ENCODE measurements at places on chromosomes 2 and 18.

- no peak for DNase-seq
These were observed 104.1 kb upstream of the TRIB2 start for GRCh38 chr2:12612671-12613070.

DNA sequence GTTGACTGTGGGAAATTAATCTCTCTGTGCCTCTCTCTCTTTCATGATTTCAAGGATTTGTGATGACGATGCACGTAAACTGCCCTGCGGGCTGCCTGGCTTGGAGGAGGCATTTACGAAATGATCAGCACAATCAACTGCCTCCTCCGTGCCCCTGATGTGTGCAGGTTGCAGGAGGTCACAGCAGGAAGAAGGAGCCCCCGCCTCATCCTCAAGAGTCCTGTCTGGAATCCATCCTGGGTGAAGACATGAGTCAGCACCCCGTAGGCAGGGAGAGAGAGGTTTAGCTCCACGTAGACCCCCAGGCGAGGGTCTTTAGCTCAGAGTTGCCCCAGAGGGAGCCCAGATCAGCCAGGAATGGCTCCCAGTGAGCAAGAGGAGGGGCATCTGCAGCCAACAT lies 17.1 kb upstream of the TEX51 start:
- peak; percentile 13 for DNase-seq

DNA sequence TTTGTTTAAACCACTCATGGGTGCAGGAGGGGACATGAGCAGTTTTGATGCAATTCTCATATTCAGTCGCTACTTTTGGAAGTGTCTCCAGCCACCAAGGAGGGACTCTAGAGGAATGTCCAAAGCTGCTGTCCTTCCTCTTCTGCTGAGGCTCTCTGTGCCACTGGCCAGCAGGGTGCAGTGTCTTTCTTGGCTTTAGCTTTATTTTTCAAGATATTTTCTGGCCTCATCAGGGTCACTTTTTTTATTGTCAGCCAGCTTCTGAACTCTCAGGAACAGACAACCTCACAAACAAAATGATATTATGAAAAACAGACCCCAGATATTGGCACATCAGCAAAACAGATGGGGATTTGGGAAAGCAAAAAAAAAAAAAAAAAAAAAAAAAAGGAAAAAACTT lies 289.3 kb upstream of the ZSWIM2 start:
- DNase-seq = no peak

DNA sequence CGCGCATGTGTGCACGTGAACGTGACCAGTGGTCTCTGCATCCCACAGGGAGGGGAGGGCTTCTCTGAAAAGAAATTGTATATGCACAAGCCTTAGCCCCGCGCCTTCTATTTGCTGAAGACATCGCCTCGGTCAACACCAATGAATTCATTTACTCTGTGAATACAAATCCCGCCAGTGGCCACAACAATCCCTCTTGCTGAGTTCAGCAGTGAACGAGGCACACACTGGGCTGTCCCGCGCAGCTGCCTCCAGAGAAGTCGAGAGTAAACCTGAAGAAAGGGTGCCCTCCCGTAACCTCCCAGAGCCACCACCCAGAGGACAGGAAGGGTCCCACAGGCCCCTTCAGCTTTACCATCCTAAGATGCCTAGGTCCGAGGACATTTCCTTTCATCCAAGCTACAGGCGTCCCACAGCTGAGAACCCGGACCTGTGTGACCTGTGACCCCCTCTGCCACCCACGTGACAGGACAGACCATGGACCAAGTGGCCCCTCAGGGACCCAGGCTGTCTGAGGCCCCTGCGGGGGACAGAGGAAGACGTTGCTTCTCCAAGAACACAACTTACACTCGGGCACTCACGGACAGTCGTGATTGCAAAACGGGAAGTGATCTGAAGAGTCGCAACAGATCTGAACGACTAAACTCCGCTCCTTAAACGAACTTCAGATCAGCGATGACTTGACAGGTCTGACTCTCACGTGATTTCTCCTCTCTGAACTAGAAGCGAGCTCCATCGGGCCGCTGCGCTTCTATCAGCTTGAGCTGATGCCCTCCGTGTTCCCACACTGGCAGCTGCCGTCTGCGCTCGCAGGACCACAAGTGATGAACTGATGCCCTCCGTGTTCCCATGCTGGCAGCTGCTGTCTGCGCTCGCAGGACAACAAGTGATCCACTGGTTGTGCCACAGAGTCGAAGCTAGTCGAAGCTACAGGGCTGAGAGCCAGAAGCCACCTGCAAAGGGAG lies 92.7 kb downstream of the ZNF516 start:
- no peak for DNase-seq

DNA sequence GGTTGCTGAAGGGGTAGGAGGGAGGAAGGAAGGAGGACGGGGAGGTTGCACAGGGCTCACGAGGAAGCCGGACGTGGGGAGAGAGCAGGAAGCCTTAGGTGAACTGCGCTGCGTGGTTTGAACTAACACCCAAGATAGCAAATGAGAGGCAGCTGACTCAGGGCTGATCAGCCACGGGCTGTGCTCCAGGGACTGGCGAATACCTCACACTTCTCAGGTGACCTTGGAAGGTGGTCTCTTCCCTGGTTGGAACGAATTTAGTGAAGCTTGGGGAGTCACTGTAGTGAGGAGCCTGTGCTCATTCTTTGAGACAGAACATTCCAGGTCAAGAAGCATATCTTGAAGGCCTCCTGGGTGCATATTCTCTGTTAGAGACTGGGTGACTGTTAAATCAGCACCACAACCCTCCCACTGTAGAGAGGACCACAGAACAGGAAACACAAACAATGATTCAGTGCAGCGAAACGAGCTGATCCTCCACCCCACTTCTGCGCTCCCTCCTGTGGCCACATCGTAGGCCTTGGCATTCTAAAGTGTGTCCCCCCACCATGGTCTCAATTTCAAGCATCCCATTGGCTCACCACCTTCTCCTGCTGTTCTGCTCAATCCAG lies 33.8 kb downstream of the TOGARAM2 start:
- DNase-seq = peak; percentile 74

Measured in CD8-positive, alpha-beta T cell (primary cell).